Right hindlimb (tissue), 1 donor: ENCODE measurements at places on chromosomes 6 and 20.
A peak's percentile ranks its signal among the peaks of the same experiment; 100 is the strongest.

DNA sequence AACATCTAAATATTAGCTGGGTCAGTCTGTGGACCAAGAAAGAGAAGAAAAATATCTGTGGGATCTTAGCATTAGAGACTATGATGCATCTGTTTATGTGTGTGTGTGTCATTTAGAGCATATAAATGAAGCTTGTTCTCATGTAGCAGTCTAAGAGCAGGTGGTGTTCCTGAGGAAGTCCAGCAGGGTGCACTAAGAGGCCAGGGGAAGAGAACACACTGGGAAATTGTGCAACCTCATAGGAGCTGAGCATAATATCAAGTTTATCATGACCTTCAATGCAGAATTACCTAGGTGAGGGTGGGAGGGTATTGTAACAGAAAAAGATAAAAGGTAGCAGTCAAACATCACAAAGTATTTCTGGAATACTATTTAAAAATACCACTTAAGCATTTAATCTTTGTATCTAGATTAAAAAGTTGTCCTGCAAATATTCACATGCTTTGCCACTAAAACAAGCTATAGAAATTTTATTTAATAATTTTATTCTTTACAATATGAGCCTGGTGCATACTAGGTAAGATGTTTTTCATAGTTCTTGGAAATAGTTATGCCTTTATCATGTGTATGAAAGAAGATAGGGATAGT lies 80.5 kb downstream of the SMPDL3A start:
- DNase-seq = peak; percentile 53

DNA sequence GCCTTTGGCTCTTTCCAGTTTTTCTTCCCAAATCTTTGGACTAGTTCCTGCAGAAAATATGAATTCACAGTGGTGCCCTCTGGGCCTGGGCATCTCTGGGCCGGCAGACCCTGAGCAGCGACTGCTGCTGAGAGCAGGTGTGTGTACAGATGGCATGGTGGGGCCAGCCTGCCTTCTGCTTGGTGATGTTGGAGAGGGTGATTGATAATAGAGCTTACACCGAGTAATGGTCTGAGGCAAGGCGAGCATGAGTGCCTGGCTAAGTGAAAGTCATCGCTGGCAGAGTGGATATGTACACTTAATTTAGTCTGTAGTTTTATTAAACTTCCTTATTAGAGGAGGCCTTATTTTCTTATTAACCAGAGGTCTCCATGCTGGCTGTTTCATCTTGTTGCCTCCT lies 156.9 kb downstream of the CDKAL1 start:
- DNase-seq = no peak

- DNase-seq = no peak
These were observed 164.3 kb upstream of the MLN start for GRCh38 chr6:33967966-33968724.

- peak; percentile 33 for DNase-seq
These were observed 340.0 kb downstream of the ADGRB3 start for GRCh38 chr6:68975064-68975463.

GRCh38 chr6:84756877-84757276 lies 7.5 kb downstream of the TBX18 start:
- no peak for DNase-seq

DNA sequence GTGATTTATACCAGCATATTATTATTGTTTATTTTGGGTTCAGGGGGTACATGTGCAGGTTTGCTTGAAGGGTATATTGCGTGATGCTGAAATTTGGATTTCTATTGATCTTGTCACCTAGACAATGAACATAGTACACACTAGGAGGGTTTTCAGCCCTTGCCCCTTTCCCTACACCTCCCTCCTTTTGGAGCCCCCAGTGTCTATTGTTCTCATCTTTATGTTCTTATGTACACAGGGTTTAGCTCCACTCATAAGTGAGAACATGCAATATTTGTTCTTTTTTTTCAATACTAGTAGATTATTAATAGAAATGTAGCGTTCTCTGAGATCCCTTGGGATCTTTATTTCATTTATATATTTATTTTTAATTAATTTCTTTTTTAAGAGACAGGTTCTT lies 79.2 kb upstream of the MRAP2 start:
- DNase-seq = no peak

DNA sequence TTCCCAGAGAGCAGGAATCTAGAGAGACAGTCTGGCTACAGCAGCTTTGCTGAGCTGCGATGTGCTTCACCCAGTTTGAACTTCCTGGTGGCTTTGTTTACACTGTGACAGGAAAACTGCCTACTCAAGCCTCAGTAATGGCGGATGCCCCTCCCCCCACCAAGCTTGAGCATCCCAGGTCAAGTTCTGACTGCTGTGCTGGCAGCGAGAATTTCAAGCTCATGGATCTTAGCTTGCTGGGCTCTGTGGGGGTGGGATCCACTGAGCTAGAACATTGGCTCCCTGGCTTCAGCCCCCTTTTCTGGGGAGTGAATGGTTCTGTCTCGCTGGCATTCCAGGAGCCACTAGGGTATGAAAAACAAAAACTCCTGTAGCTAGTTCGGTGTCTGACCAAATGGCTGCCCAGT lies 91.0 kb upstream of the ESR1 start:
- DNase-seq = no peak

DNA sequence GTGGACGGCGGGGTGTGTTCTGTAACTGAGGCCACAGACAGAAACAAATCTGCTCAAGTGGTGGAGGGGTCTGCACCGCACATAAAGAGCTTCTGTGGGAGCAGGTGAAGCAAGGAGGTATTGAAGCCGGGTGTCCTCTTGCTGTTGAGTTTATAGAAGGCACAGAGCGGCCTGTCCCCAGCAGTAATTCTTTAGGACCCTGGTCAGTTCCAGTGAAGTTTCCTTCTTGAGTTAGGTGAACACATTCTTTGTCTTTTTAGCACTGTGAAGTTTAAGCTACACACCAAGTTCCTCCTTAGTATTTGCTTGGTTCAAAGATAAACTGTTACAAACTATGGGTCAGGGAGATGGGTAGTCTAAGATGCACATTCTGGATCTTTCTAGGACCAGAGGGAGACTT lies 6.1 kb downstream of the PRDM1 start:
- DNase-seq = no peak

DNA sequence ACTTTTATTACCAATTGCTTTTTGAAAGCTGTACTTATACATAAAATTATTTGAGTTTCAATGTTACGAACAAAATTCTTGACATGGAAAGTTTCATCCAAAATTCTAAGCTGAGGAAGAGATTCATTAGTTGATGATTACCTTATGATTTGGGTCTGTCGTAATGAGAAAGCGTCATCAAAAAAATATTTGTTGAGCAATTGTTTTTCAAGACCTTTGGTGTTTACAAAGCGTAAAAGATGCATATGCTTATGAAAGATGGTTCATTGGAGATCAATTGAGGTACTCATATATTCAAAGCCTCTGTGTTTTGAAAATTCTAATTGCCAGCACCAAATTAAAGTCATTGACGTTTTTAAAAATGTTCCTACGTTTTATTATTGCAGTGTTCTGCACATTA lies 110.5 kb upstream of the DOK5 start:
- no peak for DNase-seq

DNA sequence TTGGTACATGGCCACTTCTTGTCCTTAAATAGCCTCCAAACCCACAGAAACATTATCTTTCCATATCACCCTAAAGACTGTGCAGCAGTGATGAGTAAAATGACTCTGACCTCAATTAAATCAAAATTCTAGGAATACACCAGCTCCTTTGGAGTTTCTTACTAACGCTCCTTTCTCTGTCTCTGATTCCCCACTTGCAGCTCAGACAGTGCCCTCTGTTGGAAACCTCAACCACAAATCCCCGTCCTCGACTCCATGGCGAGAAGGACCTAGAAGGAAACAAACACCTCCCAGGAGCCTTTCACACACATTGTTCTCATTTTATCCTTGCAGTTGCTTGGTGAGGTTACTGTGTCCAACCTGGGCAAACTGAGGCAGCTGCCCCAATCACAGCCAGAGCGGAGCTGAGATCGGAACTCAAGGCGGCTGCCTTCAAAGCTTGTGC lies 17.7 kb upstream of the PARD6B start:
- no peak for DNase-seq

DNA sequence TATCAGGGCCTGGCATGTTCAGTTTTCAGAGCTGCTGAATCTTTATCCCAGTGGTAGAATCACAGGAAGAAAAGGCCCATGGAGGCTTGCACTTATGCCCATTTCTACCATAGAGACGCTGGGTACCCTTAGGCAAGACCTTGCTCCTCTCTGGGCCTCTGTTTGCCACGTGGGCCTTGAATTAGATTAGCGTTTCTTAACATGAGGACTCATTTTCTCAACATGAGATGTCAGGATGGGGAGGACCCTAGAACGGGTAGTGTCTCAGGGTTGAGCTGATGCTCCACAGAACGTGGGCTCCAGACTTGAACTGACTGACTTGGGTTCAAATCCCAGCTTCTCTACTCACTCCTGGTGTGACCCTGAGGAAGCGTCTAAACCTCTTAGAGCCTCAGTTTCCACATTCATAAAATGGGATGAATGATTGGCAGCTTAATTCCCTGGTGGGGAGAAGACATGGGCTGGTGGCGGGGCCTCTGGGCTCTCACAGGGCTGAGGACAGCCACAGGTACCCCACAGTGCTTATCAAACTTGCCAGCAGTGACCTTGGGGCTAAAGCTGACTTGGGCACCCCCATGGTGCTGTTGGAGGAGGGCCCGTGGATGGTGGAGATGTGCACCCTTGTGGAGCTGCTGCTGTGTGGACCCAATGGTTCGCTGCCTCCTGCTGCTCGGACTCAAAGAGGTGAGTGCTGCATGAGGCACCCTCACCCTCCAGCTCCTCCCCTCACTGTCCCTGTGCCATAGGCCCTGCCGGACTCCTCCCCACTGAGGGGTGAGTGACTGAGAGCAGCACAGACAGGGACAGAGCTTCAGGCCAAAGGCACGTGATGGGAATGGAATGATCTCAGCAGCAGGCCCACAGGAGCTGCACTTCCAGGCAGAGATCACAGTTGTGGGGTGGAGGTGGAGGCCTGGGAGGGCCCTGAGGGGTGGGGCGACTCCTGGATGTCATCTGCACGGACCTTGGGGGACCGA lies 28.2 kb downstream of the SUN5 start:
- no peak for DNase-seq

DNA sequence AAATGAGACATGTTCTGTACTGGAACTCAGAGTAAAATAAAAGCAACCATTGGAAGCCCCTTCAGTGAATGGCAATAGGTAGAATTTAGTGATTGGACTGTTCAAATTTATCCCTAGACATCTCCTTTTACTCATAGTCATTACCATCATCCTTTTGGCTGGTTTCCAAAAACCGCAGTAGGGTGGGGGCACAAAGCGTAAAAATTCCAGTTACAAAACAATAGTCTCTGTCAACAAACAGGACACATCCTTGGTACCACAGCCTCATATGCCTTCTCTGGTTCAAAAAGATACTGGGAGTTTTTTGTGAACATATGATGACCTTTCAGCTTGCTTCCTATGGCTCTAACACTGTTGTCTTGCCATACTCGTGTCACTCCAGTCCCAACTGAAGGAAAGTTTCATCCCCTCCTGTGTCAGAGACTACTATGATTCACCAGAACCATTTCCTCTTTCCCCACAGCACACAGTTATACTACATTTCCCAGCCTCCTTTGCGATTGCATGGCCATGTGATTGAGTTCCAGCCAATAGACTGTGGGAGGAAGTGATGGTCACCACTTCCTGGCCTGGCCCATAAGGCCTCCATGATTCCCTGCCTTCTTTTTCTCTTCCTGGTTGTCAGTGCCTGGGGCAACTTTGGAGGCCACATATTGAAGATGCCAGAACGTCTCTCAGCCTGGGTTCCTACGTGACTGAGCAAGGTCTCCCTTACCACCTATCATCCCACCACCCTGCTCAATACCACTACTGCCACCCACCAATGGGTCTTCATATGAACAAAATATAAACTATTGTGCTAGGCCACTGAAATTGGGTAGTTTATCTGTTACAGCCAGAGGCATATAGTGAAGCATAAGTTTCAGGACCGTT lies 162.4 kb downstream of the ID4 start:
- no peak for DNase-seq

- no peak for DNase-seq
These were observed 80.7 kb upstream of the CNKSR3 start for GRCh38 chr6:154591234-154591633.
